ENCODE measurements at places on chromosomes 6 and 20. TPM values are rescaled to one million over a fixed set of nuclear protein-coding genes. Genes with fewer than 3 reads are reported as not detected.

C20orf202 gene
- total RNA-seq = not detected

FERMT1 gene
- 7.5 TPM for total RNA-seq

CD93 gene
- not detected for total RNA-seq

STAU1 gene
- 60.5 TPM for total RNA-seq

SNAP91 gene
- not detected for total RNA-seq

KCNK5 gene
- total RNA-seq = not detected

AGER gene
- 2.3 TPM for total RNA-seq

EDN3 gene
- total RNA-seq = not detected

PAK5 gene
- total RNA-seq = not detected

FAM83C gene
- total RNA-seq = not detected

PCSK2 gene
- not detected for total RNA-seq

PDE10A gene
- 0.53 TPM for total RNA-seq

OR12D3 gene
- total RNA-seq = not detected

RIPOR3 gene
- total RNA-seq = 0.35 TPM

OPN5 gene
- total RNA-seq = not detected

XKR7 gene
- not detected for total RNA-seq

CALHM4 gene
- not detected for total RNA-seq

ZC3H12D gene
- total RNA-seq = not detected

MED23 gene
- total RNA-seq = 26.9 TPM

TP53TG5 gene
- total RNA-seq = 3.2 TPM

CPXM1 gene
- total RNA-seq = 6.4 TPM

SNAP25 gene
- 4.3 TPM for total RNA-seq

GGTLC1 gene
- not detected for total RNA-seq

MUCL3 gene
- total RNA-seq = not detected

LGSN gene
- total RNA-seq = not detected

BANF2 gene
- total RNA-seq = not detected

C6orf15 gene
- not detected for total RNA-seq

GPANK1 gene
- 12.4 TPM for total RNA-seq
